Activated CD4-positive, alpha-beta T cell treated with anti-CD3 and anti-CD28 coated beads, Interleukin-2, amount 10 ng/mL, durations not matched to agents 7 days and 5 days (primary cell): ENCODE measurements at places on chromosomes 1 and 21.

GRCh38 chr1:76690766-76691165 lies 176.5 kb upstream of the ST6GALNAC5 start:
- no peak for DNase-seq

- peak; percentile 33 for DNase-seq
These were observed 7.7 kb downstream of the AMIGO1 start for GRCh38 chr1:109501644-109502363.

DNA sequence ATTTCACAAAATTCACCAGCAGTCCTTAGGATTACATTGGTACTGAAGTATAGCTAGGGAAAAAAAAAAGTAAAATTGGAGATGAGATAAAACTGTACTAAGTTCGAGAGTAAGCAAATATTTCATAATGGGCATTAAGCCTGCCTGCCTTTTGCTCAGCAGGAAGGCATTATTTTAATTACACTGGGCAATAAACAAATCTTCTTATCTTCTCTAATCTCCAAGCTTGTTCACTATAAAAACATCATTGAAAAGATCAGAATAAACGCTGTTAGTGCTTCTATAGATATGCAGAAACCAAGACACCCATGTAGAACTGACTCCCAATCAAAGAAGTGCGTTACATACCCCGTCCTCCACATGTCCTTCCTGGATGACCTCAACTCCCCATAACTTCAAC lies 174.2 kb upstream of the CHODL start:
- DNase-seq, result no peak

DNA sequence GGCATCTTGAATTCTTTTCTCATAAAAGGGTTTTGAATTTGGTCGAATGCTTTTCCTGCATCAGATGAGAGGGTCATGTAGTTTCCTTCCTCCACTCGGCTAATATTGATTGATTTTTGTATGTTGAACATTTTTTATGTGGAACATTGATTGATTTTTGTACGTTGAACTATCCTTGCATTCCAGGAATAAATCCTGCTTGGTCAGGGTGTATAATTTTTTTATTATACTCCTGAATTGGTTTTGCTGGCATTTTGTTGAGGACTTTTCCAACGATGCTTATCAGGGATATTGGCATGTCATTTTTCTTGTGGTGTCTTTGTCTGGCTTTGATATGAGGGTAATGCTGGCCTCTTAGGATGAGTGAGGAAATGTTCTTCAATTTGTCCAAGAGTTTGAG lies 8.5 kb downstream of the TMEM240 start:
- DNase-seq, result no peak

DNA sequence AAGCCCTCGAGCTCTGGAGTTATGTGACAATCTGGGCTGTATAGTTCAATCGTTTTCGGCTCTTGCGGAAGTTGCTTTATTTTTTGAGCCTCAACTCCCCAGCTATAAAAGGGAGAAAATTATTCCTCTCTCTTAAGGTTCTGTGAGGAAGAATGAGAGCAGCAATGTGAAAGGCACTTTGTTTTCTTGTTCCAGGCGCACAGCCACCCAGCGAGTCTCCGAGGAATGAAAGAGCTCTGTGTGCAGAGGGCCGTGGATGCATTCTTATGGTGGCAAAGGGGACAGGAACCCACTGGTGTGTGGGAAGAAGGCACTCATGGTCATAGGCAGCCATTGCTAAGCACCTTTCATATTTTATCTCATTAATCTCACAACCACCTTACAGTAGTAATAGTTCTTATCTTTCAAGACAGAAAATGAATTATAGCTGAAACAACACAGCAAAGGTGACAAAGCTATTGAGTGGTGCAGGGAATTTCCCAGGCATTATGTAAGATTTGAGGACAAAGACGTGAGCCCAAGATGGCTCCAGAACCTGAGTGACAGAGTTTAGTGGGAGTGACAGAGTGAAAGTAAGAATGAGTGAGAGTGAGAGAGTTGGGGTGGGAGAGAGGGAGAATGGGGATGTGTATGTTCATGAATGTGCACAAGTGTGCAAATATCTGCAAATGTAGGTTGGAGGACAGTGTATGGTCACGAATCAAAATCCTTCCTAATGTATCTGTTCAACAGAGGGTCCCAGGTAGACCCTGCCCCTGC lies 9.4 kb downstream of the CYP2J2 start:
- no peak for DNase-seq

DNA sequence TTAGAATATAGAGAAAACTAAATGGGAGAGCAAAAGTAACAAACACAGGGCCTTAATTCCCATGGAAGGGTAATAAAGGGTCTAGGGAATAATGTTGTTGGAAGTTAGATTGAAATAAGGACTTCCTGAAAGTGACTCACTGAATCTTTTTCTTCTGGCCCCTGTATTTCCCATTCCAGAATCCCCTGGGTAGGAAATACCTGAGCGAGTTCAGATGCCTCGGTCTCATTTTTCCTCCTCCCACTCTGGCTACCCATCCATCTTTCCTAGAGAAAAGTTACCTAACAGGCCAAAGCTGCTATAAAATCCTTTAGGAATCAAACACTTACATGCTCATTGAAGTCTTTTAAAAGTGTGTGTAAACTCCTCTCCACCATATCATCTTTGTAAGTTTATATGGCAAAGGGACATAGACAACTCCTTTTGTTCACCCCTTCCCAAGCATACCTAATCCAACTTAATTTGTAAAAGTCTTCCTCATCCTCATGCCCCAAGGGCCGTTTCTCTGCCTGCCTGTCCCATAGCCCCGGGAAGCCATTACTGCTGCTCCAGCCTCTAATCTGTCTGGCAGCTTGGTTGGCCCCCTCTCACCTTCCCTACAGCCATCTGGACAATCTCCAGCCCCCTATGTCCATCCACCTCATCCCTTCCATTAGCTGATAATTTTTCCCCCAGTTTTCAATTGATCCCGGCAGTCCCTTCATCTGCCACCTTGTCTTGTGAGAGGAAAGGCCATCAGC lies 3.3 kb upstream of the MEF2D start:
- no peak for DNase-seq
